ENCODE measurements at places on chromosomes 3 and 15.
A peak's percentile ranks its signal among the peaks of the same experiment; 100 is the strongest.

GRCh38 chr3:153115326-153115725 is 46.7 kb upstream of the RAP2B start:
- no peak for DNase-seq

GRCh38 chr15:80242132-80242769 is 9.8 kb downstream of the CTXND1 start:
- peak; percentile 80 for DNase-seq

GRCh38 chr3:53293867-53294266 is 38.0 kb upstream of the TKT start:
- no peak for DNase-seq

DNA sequence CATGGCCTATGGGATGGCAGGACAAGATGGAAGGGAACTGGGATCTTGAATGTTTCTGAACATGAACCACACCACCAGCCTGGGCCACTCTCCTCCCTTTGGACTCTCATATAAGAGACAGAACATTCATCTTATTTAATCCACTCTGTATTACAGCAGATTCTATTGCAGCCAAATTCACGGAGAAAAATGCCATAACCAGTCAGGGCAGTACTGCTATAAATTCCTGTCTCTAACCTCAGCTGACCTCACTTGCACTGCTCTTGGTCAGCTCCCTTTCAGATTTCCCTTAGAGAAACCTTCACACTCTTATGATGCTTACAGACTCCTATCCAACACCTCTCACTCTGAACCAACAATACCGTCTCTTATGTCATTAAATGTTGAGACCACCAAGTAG is 101.4 kb downstream of the RYK start:
- no peak for DNase-seq

DNA sequence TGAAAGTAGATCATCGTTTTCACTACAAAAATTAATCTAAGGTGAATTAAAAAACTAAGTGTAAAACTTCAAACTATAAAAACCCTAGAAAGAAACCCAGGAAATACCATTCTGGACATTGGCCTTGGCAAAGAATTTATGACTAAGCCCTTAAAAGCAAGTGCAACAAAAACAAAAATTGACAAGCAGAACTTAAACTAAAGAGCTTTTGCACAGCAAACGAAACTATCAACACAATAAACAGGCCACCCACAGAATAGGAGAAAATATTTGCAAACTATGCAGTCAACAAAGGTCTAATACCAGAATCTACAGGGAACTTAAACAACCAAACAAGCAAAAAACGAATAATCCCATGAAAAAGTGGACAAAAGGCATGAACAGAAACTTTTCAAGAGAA is 302.0 kb downstream of the CHST2 start:
- no peak for DNase-seq

- DNase-seq = no peak
These were observed 6.0 kb upstream of the ONECUT1 start for GRCh38 chr15:52796228-52796521.

- no peak for DNase-seq
These were observed 16.3 kb downstream of the ACOX2 start for GRCh38 chr3:58520403-58521335.

DNA sequence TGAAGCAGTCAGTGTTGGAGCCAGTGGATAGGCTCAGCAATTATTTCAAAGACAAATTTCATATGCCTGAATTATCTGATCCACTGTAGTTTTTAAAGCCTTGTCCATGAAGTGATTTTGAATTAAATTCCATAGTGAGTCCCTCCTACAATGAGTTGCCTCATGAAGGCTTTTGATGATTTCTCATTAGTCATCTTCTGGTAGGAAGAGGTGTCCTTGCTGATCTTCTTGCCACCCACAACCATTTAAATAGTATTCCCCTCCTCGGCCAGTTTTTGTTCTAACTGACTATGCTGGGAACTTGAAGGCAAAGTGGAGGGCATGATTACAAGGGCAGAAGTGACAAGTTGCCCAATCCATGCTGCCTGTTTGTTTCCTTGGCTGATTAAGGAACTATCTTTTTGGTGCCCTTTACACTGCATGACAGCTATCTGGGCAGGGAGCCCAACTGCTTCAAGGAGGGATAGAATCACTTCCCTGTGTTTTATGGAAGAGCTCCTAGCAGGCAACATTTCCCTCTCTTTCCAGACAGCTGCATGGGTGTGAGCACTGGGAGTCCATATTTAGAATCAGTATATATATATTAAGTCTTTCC is 617.5 kb downstream of the ZPLD1 start:
- no peak for DNase-seq

- DNase-seq = no peak
These were observed 61.0 kb downstream of the KLF13 start for GRCh38 chr15:31387479-31388118.

- DNase-seq = no peak
These were observed 157.1 kb upstream of the DPH6 start for GRCh38 chr15:35702946-35703495.

- DNase-seq = no peak
These were observed 296.1 kb downstream of the LRTM1 start for GRCh38 chr3:54631516-54632325.

- no peak for DNase-seq
These were observed 6.1 kb downstream of the GRM2 start for GRCh38 chr3:51712963-51713362.

DNA sequence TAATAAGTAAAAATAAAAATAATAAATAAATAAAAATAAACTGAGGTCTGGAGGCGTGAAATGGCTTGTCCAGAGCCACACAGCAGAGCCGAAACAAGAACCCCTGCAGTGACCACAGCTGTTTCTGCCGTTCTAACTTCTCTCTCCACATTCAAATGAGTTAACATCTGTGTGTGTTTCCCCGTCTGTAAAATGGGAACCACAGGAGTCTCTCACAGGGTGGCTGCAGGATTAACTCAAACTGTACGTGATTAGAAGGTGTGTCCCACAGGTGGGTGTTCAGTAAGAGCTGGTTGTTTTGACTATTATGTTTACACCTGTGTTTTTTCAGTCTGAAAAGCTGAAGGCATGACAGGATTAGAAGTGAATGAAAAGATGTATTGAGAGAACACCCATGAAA is 27.0 kb upstream of the MUC4 start:
- DNase-seq = peak; percentile 49

GRCh38 chr3:98038876-98039275 is 3.8 kb upstream of the GABRR3 start:
- no peak for DNase-seq
